Activated gamma-delta T cell treated with Interleukin-2 at 50 U/mL for 16 hours (primary cell): ENCODE measurements at places on chromosomes 13 and 19.
A peak's percentile ranks its signal among the peaks of the same experiment; 100 is the strongest.

- DNase-seq: no peak
These were observed 30.7 kb upstream of the IL17D start for GRCh38 chr13:20672772-20673171.

DNA sequence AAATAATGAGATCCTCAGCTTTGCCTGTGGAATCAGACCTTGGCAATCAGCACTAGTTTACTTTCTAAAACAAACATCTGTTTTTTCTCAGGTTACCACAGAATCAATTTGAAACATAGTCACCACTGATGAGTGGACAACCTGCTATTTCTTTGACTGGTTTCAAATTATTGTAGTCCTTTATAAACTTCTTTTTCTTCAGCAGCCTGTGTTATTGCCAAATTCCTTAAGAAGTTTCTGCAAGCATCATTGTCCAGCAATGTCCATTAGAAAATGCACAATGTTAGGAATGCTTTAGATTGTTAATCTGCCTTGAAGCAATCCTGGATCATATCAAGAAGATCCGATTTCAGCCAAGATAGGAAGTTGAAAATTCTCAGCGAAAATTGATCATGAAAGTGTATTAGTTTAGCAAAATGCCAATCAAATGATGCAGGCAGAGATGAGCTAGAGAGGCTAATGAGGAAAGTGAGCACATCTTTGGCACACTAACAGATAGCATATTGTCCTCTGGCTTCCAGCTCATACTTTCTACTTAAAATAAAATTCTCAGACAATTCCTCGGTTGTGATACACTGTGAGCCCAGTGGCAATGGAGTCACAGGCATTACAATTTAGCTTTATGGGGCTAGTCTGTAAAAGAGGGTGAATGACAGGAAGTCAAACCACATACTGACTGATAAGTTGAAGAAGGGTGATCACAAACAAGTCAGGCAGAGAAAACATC is 270.6 kb downstream of the SLITRK6 start:
- DNase-seq: no peak

- no peak for DNase-seq
These were observed 1142.4 kb downstream of the SLITRK1 start for GRCh38 chr13:82739881-82740280.

DNA sequence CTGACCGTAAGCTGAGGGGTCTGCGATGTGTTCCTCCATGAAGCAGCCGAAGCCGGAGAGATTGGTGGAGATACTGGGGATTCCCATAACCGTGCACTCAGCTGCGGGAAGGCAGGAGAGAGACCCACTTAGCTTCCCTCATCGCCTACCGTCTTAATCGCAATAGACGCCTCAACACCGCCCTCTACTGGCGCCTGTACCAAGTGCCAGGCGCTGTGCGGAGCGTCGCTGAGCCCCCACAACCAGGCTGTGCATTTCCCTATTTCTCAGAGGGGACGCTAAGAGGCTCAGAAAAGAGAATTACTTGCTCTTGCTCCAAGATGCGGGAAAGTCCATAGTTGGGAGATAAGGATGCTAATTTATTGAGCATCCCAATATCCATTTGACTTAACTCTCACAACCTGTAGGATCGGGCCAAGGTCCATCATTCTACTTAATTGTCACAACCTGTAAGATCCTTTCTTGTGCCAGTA is 5.8 kb downstream of the FTL start:
- peak; percentile 83 for DNase-seq

- DNase-seq: no peak
These were observed 7.4 kb upstream of the SLITRK6 start for GRCh38 chr13:85806553-85807175.

- DNase-seq: no peak
These were observed 23.1 kb downstream of the GAS6 start for GRCh38 chr13:113840541-113841352.

GRCh38 chr19:11729586-11729985 is 9.2 kb downstream of the ZNF823 start:
- DNase-seq: no peak

DNA sequence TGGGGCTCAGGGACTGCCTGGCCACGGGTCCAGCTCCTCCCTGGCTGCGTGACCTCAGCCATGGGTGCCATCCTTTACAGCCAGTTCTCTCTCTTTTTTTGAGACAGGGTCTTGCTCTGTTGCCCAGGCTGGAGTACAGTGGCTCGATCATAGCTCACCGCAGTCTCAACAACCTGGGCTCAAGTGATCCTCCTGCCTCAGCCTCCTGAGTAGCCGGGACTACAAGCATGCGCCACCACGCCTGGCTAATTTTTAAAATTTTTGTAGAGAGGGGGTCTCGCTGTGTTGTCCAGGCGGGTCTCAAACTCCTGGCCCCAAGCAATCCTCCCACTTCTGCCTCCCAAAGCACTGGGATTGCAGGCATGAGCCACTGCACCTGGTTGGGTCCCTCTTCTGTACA is 75.4 kb downstream of the PTPRS start:
- DNase-seq: no peak

DNA sequence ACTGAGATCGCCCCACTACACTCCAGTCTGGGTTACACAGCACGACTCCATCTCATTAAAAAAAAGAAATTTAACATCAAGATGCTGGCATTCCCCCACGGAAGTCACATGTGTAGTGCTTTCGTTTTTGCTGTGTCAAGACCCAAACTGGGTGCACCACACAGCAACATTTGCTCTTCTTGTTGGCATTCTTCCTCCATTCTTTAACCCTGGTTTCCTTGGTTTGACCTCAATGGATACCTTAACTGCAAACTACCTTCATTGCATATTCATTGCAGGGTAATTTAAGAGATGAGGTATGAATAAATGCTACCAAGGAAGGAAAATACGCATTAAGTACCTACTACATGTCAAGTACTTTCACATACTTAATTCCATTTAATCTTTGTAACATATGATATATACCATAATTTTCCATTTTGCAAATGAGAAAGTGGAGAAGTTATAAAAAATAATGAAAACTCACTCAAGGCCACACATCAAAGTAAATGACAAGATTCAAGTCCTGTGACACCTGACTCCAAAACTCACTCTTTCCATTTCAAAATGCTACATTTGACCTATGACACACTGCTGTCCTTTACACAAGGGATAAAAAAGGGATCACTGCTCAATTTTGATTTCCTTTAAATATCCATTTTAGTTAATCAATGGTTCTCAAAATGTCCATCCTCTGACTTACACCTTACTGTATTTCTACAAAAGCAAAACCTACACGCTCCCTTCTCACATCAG is 59.2 kb downstream of the STK24 start:
- no peak for DNase-seq

GRCh38 chr13:89686171-89686570 is 1661.3 kb upstream of the MIR17HG start:
- DNase-seq: no peak

- DNase-seq: no peak
These were observed 125.0 kb upstream of the SOX1 start for GRCh38 chr13:111941845-111942447.

GRCh38 chr19:8423817-8424223 is 10.7 kb downstream of the MARCHF2 start:
- no peak for DNase-seq

- DNase-seq: no peak
These were observed 10.1 kb upstream of the CD22 start for GRCh38 chr19:35318679-35319448.

DNA sequence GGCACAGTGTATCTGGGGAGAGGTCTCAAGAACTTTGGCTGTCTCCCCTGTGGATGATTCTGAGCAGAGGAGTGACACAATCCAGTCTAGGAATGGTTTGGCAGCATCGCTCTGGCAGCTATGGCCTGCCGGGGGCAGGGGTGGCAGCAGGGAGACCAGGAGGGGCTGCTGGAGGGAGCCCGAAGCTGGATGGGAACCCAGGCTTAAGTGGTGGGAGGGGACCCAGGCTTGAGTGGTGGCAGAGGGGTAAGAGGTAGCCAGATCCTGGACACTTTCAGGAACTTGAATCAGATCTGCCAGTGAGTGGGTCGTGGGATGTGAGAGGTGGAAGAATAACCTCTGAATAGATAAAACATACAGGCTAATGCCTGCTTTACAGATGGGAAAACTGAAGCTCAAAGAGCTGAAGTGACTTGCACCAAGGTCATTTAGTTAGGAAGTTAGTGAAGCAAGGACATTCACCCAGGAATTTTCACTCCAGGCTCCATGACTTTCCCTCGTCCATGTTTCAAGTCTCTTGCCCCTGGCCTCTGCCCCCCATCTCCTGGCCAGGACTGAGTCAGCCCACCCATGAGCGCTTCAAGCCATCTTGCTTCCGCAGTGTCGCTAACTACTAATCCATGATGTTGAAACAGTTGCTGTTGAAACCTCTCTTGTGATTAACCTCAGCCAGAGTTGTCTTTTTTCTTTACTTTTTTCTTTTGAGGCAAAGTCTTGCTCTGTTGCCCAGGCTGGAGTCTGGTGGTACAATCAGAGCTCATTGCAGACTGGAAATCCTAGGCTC is 29.9 kb upstream of the C1QTNF9 start:
- no peak for DNase-seq

GRCh38 chr13:32962342-32962741 is 53.9 kb upstream of the KL start:
- no peak for DNase-seq

DNA sequence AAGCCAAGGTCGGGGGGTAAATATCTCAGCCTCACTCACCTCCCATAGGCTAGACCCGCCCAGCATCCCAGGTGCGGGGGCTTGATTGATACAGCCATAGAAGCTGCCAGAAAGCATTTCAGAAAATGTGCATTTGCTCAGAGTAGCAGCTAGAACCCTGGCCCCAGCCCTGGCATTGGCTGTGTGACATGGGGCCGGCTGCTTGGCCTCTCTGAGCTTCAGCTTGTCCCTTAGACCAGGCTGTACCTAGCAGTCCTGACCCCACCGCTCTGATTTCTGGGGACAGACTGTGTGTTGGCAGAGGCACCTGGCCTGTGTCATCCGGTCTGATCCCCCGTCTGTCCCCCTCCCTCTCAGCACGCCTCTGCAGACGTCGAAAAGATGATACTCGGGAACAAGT is 15.4 kb downstream of the RAB8A start:
- no peak for DNase-seq

DNA sequence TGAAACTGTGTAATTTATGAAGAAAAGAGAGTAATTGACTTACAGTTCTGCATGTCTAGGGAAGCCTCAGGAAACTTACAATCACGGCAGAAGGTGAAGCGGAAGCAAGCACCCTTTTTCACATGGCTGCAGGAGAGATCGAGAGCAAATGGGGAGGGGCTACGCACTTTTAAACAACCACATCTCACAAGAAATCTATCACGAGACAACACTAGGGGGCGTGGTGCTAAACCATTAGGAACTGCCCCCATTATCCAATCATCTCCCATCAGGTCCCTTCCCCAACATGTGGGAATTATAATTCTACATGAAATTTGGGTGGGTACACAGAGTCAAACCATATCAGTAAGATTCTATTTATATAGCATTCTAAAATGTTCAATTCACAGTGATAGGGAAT is 114.8 kb upstream of the TRPC4 start:
- no peak for DNase-seq

DNA sequence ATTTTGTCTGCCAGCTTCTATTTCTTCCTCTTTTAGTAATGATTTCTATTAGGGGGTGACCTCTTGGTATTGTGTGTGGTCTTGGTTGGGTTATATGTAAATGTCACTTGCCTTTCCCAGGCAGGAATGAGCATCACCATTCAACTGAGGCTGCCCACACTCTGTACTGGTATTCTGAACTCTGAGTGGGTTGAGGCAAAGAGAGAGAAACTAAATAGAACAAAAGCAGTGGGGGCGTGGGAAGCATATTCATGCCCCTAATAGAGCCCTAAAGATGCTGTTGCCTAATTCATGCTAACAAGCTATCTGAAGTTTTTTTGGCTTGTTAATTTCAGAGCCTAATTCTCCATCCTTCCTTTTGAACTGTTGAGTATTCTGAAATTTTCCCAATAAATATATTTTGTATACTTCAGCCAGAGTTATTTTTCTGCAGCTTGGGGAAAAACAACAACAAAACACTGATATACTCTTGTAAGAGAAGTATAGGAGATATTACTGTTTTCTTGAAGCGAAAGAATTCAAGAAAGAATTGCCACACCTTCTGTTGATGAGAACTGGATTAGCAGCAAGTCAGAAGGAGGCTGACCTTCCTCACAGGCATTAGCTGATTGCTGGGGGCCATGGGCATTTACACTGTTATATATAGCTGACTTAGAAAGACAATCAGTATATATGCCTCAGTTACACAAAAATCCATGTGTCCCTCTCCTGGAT is 315.8 kb upstream of the KLF12 start:
- no peak for DNase-seq

GRCh38 chr19:41166944-41167804 is 25.8 kb upstream of the CYP2S1 start:
- DNase-seq: no peak

DNA sequence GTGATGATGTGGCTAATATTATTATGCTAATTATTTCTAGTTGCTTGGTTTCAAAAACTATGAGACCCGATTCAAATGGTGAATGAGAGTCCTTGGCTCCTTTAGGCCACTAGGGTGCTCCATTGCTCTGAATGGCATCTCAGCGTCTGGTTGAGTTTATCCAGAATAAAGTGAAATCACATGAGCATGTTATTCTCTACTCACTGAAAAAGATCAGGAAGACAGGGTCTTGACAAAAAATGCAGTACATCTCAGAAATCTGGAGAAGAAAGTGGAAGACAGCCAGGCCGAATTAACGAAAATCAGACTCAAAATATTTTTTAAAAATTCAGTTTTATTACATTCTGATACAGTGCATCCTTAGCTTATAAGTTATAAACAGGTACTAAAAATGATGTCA is 516.2 kb downstream of the MYO16 start:
- no peak for DNase-seq

- DNase-seq: no peak
These were observed 32.5 kb downstream of the FGF14 start for GRCh38 chr13:102369302-102369701.

DNA sequence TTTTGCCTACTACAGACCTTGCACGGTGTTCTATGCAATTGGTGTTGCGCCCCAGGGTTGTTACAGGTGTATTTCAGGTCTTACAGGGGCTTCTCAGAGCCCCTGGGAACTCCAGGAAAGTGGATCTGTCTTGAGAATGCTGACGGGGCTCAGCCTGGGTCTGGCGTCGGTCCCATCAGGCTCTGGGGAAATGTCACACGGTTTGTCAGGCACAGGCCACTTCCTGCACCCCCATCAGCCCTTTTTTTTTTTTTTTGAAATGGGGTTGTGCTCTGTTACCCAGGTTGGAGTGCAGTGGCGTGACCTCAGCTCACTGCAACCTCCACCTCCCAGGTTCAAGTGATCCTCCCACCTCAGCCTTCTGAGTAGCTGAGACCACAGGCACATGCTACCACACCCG is 13.2 kb downstream of the CLEC4G start:
- DNase-seq: no peak

DNA sequence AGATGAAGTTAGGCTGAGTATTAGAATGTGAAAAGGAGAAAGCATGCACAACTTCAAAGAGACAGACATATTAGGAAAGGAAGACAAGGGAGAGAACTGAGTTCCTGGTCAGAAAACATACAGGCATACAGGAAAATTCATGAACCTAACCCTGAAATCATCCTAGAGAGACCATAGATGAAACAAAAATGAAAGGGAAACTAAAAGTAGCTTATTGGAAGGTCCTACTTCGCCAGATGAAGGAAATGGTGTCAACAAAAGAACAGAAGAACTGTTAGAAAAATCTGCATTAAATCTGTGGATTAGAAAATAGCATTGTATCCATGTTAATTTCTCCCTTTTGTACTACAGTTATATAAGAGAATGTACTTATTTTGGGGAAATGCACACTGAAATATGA is 169.0 kb upstream of the UFM1 start:
- no peak for DNase-seq

GRCh38 chr13:97505017-97505416 is 71.0 kb downstream of the RAP2A start:
- no peak for DNase-seq
